Activated naive CD4-positive, alpha-beta T cell (primary cell): ENCODE measurements at places on chromosomes 11 and 22.

- no peak for DNase-seq
Observed at GRCh38 chr11:73206801-73207200, 11.3 kb upstream of the P2RY2 start.

DNA sequence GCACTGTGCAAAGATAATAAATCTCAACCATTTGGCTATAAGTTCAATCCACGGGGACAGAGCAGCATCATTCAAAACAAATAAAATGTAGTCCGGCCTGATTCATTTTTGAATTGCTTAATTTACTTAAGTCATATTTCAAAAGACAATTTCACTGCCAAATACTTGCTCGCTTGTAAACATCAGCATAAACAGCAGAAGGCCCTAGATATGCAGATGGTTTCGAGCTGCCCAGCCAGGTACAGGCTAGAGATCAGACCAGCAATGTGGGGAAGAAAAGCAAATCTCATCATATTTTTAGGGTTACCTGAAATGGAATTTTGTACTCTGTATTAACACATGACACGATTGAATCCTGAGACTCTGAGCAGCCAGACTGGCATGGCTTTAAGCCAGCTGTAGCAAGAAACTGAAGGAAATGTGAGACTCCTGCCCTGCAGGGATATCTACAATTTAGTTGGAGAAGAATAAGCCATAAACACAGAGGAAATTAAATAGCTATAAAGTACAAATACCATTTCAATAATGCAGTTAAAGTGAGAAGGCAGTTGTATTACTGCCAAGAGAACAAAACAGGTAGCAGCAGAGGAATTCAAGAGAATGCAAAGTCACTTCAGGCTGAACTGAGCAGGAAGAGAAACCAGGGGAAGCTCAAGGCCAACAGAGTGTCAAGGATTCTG lies 440.3 kb downstream of the ETS1 start:
- no peak for DNase-seq

DNA sequence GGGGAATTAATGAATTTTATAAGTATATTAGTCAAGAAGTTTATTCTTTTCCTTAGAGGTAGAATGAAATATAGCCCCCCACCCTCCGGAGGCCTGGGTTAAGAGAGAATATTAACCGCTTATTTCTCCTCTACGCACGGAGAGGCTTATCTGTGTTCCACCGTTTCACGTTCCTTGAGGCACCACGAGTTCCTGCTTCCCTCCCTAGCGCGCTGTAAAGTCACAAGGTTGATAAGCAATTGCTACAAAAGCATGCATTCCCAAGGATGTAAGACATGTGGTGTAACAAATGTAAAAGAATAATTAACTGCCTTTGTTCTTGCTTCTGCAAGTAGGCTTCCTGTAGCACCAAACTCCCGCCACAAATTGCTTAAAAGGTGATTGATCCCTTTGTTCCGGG lies 1.5 kb upstream of the ANKRD42 start:
- DNase-seq: no peak

DNA sequence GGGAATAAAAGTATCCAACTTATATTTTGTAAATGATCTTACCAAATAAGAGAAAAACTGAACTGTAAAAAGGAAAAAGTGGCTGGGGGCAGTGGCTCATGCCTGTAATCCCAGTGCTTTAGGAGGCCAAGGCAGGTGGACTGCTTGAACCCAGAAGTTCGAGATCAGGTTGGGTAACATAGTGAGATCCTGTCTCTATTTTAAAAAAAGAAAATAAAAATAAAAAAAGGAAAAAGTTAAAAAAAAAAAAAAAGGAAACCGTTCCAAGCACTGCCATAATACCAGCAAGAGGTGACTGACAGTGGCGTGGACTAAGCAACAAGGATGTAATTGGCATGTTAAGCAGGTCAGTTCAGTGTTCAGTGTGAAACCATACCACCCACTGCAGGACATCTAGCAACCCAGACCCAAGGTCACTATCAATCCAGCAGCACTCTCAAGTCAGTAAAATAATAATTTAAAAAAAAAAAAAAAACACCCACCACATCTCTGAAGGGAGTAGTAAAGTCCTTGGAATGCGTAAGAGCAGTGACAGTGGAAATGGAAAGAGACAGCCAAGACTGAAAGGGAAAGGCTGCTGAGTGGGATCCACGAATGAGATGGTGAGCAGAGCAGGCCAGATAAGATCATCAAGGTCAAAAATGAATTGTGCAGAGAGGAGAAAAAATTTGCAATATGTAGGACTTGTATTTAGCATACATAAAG lies 43.6 kb downstream of the MAPK1 start:
- DNase-seq: no peak

DNA sequence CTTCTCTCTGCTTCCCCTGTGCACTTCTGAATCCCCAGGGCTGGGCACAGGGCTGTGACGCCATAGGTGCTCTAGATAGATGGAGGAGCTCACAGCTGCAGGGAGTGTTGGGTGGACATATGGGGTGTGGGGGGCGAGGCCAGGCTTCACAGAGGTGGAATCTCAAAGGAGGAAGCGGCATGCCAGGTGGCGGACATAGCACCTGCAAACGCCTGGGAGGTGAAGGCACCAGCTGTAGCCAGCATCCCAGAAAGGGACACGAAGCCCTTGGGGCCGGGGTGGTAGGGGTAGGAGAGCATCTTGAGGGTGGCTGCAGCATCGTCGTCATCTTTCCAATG lies 14.6 kb upstream of the KCNQ1OT1 start:
- no peak for DNase-seq

DNA sequence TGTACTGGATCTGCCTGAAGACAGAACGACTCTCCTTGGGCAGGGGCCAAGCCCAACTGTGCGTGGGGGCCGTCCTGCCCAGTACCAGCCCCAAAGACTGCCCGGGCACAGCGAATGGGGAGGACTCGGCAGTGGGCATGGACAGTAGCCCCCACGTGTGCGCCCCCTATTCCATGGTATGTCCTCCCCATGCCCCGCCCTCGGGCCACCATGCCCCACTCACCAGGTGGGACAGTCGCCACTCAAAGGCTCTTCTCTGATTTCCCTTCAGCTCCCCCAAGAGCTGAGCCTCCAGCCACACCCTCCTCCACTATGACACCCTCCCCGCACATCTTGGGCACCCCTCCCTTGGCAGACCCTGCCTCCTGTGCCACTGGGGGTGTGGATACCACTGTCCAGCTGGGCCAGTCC lies 43.5 kb downstream of the GNB1L start:
- no peak for DNase-seq

DNA sequence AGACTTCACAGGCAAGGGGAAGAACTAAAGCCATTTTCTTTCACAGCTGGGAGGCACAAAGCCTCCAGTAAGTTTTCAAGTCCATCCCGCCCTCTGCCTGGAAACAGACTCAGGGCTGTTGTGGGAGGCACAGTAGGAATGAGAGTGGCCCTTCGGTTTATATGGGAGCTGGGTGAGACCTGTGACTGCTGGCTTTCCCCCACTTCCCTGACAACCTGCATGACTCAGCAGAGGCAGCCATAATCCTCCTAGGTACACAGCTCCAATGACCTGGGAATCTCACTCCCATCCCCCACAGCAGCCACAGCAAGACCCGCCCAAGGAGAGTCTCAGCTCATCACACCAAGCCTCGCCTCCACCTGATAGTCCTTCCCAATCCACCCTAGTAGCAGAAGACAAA lies 12.1 kb upstream of the TMEM45B start:
- no peak for DNase-seq

DNA sequence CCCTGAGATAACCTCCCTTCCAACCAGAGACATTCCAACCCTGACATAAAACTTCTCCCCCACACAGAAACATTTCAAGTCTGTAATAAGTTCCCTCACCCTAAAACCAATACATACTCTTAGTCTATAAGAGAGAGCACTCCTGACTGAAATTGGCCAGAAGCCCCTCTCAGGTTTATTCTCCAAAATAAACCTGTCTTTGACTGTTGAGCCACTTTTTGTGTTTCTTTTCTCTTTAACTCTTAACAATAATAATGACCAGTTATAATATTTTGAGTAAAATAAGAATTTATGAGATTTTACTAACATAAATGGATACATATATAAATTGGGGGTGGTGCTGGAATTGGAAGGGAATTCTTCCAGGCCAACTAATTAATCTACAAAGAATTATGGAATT lies 93.6 kb downstream of the GRM5 start:
- no peak for DNase-seq

DNA sequence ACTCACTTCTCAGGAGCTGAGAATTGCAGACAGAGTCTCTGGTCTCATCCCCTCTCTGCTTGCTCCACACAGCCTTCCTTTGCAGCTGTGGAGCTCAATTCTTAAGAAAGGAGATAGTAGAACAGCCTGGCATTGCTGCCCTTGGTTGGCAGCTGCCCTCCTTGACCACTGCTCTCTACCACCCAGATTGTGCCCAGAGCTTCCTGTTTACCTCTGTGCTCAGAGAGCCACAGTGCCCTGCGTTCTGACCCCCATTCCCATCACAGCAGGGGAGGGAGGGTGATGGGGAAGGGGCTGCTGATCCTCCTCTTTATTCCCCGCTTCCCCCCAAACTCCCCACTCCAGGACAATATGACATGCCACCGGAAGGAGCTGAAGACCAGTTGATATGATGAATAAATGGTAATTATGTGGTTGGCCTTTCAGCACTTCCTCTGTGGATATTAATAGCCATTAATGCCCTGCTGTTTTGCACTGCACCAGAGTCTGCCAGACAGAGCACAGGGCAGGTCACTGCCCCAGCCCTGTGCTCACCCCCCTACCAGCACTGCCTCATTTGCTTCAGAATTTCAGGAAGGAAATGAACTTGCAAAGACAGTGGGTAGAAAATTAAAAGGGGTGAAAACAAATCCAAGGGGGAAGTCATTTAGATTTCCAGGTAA lies 426.8 kb upstream of the CADM1 start:
- DNase-seq: no peak

DNA sequence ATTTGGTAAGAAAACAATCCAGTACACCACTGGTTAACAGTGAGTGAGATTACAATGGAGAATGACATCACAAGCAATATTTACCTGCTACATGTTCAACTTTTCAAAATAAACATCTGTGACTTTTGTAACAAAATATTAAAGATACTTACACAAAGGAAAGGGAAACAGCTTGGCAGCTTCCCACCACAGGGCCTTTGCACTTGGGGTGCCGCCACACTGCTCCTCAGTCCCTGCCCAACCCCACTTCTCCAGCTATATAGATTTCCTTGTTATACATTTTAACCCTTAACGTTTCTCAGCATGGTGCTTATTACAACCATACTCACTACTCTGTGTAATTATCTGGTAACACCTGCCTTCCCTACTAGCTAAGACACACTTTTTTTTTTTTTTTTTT lies 10.9 kb downstream of the KMT5B start:
- DNase-seq: no peak

GRCh38 chr11:108286370-108286769 lies 63.5 kb downstream of the ATM start:
- DNase-seq: no peak

DNA sequence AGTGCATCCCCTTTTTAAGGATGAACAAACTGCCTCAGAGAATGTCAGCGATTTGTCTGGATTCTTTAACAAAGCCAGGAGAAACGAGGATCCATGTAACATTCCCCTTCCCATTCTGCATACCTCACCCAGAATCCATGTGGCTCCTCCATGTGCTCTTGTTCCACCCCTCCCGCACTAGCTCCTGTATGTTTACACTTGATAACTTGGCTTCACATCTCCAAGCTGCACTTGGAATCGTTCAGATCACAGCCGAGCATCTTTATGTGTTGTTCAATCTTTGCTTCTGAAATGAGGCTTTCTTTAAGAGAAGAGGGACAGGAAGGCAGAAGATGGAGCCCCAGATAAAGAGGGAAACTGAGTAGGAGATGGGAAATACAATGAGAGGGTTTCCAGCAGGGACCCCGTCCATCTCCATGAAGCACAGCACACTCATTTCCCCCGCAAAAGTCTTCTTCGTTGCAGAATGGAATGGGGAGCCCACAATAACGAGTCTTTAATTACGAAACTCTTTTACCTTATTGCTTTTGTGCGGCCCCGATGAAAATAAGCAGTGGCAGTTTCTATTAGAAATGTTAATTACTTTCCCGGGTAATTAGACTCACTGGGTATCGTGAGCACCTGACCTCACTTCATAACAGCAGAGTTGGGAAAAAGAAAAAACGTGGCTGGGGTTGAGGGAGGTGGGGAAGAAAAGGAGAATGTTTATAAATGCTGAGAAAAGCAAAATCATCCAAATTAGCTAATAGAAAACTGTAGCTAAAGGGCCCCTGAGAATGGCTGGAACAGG lies 96.8 kb upstream of the ISX start:
- no peak for DNase-seq

GRCh38 chr11:15278128-15278527 lies 163.4 kb downstream of the INSC start:
- DNase-seq: no peak

DNA sequence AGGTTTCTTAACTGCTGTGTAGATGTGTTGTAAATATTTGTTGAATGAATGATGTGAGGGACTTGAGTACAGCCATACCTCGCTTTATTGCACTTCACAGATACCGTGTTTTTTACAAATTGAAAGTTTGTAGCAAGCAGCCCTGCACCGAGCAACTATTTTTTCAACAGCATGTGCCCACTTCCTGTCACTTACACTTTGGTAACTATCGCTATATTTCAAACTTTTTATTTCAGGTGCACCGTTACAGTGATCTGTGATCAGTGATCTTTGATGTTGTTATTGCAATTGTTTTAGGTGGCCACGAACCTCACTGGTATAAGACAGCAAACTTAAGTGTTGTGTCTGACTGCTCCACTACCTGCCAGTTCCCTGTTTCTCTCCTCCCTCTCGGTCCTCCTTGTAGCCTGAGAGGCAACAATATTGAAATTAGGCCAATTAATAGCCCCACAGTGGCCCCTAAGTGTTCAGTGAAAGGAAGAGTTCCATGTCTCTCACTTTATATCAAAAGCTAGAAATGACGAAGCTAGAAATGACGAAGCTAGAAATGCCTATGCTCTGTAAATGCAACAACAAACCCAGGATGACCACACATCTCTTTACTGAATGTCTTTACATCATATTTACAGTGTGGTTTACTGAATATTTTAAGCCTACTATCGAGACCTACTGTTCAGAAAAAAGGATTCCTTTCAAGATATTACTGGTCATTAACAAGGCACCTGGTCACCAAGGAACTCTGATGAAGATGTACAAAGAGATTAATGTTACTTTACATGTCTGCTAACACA lies 1.0 kb downstream of the SFI1 start:
- DNase-seq: no peak

DNA sequence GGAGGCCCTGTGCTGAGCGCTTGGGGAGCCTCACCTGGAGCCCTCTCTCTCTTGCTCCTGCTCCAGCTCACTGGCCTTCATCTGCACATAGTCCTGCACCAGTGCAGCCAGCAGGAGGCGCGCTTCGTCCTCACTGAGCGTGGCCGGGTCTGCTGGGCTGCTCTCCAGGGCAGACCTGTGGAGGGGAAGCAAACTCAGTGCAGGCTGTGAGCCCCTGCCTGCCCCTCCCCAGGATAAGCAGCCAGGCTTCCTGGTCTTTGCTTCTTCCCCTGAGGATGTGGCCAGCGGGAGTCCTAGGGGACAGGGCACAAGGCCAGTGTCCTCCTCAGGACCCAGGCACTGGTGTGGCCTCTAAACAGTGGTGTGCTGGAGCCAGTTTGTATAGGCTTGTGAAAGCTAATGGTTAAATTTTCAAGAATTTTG lies 2.2 kb downstream of the CALCA start:
- peak; percentile 18 for DNase-seq

GRCh38 chr11:124277804-124278203 lies 21.6 kb downstream of the OR8G5 start:
- DNase-seq: no peak
